ENCODE measurements at places on chromosomes 16 and 17.

- no peak for DNase-seq
These were observed 767.4 kb downstream of the KCNJ2 start for GRCh38 chr17:70936724-70937123.

DNA sequence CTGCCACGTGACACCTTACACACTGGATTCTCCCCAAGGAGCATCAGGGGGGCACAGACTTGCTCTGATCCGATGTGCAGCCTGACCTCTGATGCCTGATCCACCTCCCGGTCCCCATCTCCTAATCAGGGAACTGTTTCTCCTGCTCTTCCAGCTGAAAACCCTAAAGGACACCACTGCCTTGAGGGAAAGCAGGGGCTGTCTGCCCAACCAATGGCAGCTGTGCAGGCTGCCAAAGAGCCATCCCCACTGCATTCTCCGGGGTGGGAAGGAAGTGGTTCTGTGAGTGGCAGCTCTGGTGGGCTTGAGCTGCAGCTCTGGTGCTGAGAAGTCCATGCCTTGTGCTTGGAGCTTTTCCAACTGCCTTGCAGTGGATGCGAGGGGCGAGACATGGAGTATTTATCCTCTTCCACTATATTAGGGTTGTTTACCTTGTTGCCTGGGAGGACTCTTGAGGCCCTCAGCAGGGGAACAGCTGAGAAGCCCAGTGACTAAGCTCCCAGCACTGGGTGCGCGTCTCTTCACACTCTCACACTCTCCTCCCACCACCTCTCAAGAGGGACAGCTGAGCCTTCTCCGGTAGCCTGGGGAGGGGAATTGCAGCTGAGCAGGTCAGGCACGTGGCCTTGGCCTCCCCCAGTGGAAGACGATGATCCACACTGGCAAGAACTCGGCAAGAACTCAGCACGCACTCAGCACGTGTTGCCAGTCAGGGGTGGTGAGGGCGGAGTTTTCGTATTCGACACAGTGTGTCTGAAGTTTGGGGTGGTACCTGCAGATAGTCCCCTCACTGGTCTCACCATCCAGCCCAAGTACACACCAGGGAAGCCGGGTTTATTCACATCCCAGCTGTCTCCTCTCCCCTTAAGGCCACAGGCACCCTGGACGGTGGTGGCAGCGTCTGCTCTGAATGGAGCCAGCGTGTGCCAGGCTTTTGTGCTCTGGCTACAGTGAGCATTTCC lies 21.1 kb upstream of the SPATA32 start:
- DNase-seq: no peak

GRCh38 chr16:73150786-73151185 lies 102.9 kb upstream of the ZFHX3 start:
- peak; percentile 68 for DNase-seq

GRCh38 chr17:59357929-59358328 lies 26.5 kb downstream of the YPEL2 start:
- no peak for DNase-seq

DNA sequence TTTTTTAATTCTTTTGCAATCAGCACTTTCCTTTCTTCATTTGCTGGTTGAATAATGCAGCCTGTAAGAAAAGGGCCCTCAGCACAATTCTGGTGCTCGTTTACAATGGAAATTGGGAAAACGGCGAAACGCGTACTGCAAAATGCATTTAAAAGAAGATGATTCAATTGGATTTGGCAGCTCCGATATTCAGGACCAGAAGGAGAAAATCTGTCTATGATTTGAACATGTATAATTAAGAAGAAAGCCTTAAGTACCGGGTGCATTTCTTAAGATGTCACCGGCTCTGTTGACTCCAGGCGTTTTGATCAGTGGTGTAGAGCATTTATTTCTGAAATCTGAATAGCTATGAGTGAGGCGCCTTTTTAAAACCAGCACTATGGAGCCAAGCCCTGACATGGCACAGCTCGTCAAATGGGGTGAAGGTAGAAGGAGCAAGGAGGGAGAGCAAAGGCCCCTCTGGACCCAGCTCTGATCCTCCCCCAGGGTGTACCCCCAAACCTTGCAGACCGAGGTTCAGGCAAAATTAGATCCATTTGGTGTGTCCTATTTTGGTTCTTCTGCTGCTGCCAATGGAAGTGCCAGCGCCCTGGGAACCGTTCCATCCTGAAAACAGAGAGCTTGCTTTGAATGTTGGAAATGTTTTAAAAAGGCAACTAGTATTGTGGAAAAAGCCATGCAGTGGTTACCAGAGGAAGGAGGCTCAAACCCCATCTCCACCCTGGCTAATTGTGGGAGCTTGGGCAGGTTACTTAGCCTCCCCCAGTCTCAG lies 161.4 kb upstream of the RPL38 start:
- no peak for DNase-seq

DNA sequence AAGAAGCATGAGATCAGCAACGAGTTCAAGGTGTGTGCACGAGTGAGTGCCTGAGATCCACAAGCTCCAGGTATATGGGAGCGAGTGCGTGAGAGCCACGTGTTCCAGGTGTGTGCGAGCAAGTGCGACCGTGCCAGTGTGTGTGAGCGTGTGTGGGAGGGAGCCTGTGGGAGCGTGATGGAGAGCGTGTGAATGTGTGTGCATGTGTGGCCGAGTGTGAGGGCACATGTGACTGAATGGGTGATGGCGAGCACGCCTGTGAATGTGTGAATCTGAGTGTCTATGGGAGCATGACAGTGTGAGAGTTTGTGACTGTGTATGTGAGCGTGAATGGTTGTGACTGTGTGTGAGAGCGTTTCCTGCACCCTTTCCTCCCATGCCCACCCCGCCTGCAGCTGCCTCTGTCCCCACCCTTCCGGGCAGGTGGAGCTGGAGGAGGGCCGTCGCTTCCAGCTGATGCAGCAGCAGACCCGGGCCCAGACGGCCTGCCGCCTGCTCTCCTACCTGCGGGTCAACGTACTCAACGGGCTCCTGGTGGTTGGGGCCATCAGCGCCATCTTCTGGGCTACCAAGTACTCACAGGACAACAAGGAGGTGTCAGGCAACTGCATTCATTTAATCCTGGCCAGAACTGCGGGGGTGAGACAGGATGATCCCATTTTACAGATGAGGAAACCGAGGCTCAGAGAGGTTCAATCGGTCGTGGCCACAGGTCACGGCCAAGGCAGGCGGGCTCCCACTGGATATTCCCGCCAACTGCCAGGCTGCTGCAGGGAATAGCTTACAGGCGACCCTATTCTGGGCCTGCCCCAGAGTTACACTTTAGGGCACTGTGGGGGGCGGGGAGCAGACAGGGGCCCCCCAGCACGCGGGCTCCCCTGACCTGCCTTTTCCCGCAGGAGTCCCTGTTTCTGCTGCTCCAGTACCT lies 3.7 kb downstream of the TMC8 start:
- DNase-seq: peak; percentile 44

- no peak for DNase-seq
These were observed 10.2 kb downstream of the HOXB1 start for GRCh38 chr17:48520631-48521079.

GRCh38 chr17:31134576-31134975 lies 39.8 kb downstream of the NF1 start:
- DNase-seq: no peak

GRCh38 chr17:45384047-45384788 lies 48.5 kb downstream of the ARHGAP27 start:
- no peak for DNase-seq

DNA sequence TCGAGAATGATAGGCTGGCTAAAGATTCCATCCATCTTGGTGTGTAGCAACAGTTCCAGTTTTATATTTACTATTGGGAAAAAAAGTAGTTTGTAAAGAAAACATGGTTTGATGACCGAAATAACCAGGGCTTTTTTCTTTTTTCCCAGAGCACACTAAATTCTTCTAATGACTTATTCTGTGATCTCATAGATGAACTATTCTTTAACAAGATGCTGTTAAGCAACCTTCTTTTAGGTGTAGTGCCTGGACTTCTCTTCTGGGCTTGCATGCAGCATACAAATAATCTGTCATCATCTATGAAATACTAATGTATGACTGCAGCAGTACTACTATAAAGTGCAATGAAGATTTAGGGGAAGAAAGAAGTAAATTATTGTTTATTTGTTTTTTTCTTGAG lies 11.0 kb upstream of the CAPNS2 start:
- DNase-seq: no peak

- no peak for DNase-seq
These were observed 13.1 kb upstream of the CYB5B start for GRCh38 chr16:69411064-69411985.

DNA sequence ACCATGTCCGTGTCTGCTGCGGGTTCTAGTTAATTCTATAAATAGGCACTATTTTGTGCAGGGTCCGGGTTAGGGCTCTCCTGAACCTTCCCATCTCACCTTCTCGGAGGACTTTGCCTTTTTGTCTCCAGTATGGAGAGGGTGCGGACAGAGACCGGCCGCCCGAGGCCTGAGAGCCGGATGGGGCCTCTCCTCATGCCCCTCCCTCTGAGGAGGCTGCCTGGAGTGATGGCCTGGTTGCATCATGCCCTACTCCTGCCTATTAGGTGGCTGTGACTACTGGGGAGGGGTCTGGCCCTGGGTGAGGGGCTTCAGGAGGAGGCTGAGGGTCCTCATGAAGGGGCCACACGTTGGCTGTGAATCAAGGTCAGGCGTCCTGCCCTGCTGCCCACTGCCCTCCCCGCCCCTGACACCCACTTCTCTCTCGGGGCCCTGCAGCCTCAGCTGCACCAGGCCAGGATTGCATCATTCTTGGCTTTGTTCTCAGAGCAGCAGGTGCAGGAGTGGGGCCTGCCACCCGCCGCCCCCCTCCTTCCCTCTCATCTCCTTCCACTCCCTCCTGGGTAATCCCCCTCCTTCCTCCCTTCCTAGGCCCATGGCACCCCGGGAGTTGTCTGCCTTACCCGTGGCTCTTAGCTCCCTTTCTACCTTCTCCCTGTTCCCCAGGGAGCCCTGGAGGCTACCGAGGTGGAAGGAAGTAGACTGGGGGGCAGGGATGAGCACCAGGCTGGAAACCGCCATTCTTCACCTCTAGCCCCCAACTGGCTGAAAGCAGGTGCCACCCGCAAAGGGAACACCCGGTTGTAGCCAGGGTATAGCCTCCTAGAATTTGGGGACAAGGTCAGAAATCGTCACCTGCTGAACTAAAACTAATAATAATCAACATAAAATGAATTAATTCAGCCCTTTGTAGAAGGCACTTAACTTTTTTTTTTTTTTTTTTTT lies 12.7 kb upstream of the ARHGAP23 start:
- no peak for DNase-seq

DNA sequence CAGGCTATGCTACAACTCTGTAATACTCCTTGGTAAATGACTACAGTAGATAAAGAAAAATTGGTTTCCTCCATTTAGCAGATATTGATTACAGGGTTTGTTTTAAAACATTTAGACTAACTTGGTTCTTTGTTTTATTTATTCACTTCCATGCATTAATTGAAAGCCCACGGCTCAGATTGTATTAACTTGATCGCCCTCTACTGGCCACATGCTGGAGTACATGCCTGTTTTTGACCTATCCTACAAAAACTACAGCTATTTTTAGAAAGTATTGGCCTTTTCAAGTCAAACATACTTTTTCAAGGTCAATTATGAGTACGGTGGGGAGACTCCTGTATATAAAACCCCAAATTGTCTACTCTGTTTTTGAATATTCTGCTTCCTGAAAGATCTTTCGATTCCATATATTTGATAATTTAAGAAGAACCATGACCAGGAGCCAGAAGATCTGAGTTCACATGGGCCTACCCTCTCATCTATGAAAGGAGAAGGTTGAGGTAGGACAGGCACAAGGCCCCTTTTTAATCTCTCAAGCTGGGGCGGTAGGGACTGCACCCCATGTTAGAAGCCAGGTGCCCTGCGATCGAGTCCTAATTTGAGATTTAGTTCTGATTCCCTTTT lies 51.8 kb downstream of the CA10 start:
- peak; percentile 44 for DNase-seq

- no peak for DNase-seq
These were observed 243 bp downstream of the RND2 start for GRCh38 chr17:43025290-43025657.

DNA sequence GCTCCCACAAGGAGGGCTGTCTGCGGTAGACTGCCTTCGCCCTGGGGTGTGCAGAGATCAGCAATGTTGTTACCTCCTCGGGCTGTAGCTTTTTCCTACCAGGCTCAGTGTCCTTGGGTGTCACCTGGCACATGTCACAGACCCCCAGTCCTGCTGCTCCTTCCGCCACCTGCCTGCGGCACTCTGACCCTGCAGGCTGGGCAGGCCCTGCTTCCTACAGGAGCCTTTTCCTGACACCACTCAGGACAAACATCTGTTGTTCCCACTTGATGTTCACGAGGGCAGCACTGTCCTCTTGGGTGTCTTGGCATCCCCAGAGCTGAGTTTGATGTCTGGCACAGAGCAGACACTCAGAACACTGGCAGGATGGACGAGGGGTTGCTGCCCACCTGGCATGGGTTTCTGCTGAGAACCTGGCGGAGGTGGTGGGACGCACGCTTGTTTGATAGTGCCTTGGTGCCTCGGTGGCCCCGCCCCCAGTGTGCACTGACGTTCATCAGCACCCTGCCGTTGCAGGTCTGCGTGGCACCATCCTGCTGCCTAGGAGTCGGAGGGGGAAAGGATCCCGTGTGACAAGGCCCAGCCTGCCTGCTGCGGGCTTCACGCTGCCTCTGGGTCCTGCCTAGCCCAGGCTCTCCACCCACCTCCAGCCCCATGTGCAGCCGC lies 26.7 kb upstream of the NUDT16L1 start:
- no peak for DNase-seq

GRCh38 chr16:20385844-20386832 lies 18.4 kb downstream of the PDILT start:
- DNase-seq: peak; percentile 47

GRCh38 chr17:933312-934073 lies 46.1 kb downstream of the NXN start:
- no peak for DNase-seq

GRCh38 chr17:17035490-17035889 lies 6.8 kb upstream of the MPRIP start:
- DNase-seq: no peak

DNA sequence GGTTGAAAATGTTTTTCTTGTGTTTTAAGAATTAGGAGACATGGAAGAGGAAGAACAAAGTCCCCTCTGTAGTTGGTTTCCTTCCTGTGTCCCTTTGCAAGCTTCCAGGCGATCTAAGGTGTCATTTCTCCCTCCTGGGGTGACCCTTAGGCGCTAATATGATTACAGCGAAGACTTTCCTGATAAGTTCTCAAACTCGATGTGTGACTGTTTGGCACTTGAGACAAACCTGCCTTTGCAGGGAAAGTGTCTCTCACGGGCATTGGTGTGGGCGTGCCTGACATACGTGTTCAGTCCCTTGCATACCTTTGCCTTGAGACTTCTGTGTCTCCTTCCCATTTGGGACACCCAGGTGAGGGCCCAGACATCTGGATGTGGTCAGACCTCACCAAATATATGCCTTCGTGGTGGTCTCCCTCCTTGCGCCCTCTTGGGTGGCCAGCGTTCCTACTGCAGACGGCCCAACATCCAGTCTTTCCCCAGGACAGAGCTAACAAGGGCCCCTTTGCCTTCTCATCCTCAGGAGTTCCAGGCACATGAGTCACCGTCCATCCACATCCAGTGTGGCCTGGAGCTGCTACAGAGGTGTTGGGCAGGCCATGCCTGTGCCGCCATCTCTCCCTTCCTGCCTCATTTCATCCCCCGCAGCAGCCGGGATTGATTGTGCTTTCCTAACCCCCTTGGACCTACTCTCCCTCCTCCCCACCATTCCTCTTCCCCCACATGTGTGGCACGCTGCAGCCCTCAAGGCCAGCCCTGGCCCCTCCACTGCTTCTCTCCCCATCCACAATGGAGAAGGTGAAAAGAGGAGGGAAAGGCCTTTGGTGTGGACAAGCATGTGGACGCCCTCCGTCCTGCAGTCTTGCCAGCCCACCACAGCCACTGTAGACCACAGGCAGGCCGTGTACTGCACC lies 3.1 kb upstream of the JPT2 start:
- DNase-seq: no peak

GRCh38 chr16:16139061-16139460 lies 84.2 kb downstream of the ABCC6 start:
- DNase-seq: no peak

- no peak for DNase-seq
These were observed 140.8 kb downstream of the HAPSTR1 start for GRCh38 chr16:9232102-9232770.

Measured in inflammatory macrophage (primary cell).